ENCODE measurements at places on chromosomes 11 and 22. TPM values are rescaled to one million over a fixed set of nuclear protein-coding genes. Genes with fewer than 3 reads are reported as not detected.

GRCh38 chr11:107591378-107592230 lies 657 bp downstream of the ELMOD1 start:
- DNase-seq = no peak
- H3K4me1 ChIP-seq = peaks cover 9% of the 10 kb centered on the region
- no peaks in the 10 kb centered on the region for H3K36me3 ChIP-seq
- peaks cover 25% of the 10 kb centered on the region for H3K27me3 ChIP-seq

- H3K4me1 ChIP-seq = no peaks in the 10 kb centered on the region
- H3K27ac ChIP-seq = no peak overlapping the region
- H3K27me3 ChIP-seq = no peaks in the 10 kb centered on the region
- H3K4me3 ChIP-seq = no peak overlapping the region
- no peak for DNase-seq
Observed at GRCh38 chr11:78906566-78906965, 331.9 kb upstream of the NARS2 start.

GRCh38 chr22:46036558-46037408 lies 59.8 kb upstream of the WNT7B start:
- peaks cover 20% of the 10 kb centered on the region for H3K4me1 ChIP-seq
- H3K27me3 ChIP-seq = no peaks in the 10 kb centered on the region
- peak; percentile 27 for DNase-seq
- H3K27ac ChIP-seq = peak overlapping the region; percentile 89
- H3K36me3 ChIP-seq = no peaks in the 10 kb centered on the region

- no peaks in the 10 kb centered on the region for H3K36me3 ChIP-seq
- no peak for DNase-seq
- no peaks in the 10 kb centered on the region for H3K4me1 ChIP-seq
- H3K4me3 ChIP-seq = no peak overlapping the region
Observed at GRCh38 chr11:68106165-68106940, 14.8 kb downstream of the CHKA start.

DNA sequence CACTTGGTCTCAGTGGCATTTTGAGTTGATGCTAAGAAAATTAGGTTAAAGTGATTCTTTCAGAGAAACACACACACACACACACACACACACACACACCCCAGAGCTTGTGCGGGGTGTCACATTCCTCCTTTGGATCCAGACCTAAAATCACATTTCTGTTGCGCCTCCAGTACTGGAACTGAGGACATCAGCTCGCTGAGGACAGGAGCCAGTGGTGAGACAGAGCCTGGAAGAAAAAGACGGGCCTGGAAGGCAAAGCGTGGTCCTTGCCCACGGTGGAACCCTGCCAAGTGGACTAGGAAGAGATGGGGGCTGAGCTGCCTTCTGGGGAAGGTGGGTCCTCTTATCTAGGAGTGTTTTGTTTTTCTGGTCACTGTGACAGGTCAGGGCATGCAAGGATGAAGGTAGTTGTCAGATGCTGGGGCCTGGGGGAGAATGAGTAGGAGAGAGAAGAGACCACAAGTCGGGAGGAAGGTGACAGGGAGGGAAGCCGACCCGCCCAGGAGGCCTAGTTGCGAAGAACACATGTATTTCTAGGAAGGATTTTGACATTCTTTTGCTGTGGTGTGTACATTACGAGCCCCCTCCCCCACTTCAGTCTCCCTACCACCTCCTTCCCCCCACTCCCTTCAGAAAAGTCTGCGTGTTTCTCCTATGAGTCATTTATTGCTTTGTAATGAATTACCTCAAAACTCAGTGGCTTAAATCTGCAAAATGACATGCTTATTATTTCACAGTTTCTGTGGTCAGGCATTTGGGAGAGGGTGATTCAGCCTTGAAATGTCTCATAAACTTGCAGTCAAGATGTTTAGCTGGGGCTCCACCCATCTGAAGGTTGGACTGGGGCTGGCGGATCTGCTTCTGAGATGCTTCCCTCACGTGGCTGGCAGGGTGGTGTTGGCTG lies 4.8 kb upstream of the ELFN2 start:
- peaks cover 6% of the 10 kb centered on the region for H3K4me1 ChIP-seq
- H3K27ac ChIP-seq = no peak overlapping the region
- peaks cover 29% of the 10 kb centered on the region for H3K27me3 ChIP-seq

DNA sequence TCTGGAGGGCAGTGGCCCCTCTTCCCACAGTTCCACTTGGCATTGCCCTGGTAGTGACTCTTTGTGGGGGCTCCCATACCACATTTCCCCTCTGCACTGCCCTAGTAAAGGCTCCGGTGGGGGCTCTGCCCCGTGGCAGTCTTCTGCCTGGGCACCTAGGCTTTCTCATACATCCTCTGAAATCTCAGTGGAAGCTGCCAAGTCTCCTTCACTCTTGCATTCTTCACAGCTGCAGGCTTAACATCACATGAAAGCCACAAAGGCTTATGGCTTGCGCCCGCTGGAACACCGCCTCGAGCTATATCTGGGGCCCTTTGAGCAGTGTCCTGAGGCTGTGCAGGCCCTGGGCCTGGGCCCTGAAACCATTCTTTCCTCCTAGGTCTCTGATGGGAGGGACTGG lies 25.3 kb downstream of the PLEKHB1 start:
- H3K4me3 ChIP-seq = no peak overlapping the region
- DNase-seq = no peak
- H3K27me3 ChIP-seq = no peaks in the 10 kb centered on the region
- H3K27ac ChIP-seq = no peak overlapping the region
- H3K4me1 ChIP-seq = no peaks in the 10 kb centered on the region

- no peaks in the 10 kb centered on the region for H3K36me3 ChIP-seq
- no peak for DNase-seq
- no peak overlapping the region for H3K4me3 ChIP-seq
- H3K4me1 ChIP-seq = no peaks in the 10 kb centered on the region
- H3K27ac ChIP-seq = no peak overlapping the region
Observed at GRCh38 chr11:69041516-69041915, 7.2 kb upstream of the TPCN2 start.

DNA sequence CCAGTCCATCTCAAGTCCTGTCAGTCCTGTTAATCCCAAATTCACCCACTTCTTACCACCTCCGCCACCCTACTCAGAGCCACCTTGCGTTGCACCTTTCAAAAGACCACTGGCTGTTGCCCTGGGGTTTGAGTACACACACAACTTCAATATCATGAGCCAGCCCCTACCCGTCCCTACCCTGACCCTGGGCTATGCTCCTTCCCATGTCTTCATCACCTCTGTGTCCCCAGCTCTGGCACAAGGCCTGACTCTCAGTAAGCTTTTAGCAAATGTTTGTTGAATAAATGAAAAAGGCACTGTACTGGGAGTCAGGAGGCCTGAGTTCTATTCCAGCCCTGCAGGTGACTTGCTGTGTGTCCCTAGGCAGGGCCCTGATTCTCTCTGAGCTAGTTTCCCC lies 26.5 kb downstream of the OTOG start:
- H3K27ac ChIP-seq = no peak overlapping the region
- H3K27me3 ChIP-seq = no peaks in the 10 kb centered on the region
- no peaks in the 10 kb centered on the region for H3K36me3 ChIP-seq
- no peak for DNase-seq

- no peak overlapping the region for H3K27ac ChIP-seq
- H3K27me3 ChIP-seq = no peaks in the 10 kb centered on the region
- no peak for DNase-seq
Observed at GRCh38 chr11:72760539-72761405, 8.6 kb upstream of the ARAP1 start.

DNA sequence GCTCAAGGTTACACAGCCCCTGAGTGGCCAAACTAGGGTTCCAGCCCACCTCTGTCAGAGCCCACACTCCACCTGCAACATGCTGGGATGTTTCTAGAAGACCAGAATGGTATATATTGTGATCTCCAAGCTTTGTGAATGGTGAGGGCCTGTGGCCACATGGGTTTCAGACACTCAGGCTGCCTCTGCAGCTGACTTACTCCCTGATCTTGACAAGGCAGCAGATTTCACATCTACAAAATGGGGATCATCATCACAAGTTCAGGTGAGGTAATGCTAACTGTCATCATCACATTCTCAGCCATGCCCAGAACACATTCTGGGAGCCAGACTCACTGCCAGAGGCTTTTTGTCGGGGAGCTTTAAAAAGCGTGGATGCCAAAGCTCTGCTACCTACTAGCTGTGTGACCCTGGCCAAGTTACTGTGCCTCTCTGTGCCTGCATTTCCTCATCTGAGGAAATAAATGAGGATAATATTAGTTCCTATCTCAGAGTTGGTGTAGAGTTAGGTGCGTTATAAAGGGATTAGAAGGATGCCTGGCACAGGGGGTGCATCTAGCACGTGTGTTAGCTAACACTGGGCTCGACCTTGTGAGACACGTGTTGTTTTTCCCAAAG lies 24.9 kb upstream of the WNT11 start:
- no peak for DNase-seq
- H3K36me3 ChIP-seq = no peaks in the 10 kb centered on the region
- no peak overlapping the region for H3K27ac ChIP-seq
- peaks cover 40% of the 10 kb centered on the region for H3K4me1 ChIP-seq
- H3K27me3 ChIP-seq = no peaks in the 10 kb centered on the region

DNA sequence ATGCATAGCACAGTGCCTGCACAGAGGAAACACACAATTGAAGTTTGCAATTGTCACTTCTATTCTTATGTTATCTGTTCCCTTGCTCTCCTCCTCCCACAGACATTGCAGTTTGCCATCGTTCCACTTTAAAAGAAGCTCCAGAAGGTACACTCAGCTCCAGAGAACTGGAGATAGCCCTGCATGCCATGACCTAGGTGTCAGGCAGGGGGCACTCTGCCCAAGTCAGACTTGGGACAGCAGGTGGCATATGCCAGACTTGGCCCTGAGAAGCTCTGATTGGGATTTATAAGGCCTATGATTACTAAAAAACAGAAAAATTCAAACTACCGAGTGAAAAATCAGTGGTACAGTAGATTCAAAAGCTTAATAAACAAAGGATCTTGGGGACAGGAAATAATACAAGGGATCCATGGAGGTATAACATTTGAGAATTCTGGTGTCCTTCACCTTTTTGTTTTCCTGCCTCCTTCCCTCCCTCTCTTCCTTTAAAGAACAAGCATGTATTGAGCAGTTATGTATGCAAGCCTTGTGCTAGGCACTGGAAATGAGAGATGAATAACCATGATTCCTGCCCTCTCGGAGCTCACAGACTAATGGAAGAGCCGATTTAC lies 40.0 kb downstream of the TENM4 start:
- no peaks in the 10 kb centered on the region for H3K4me1 ChIP-seq
- H3K27ac ChIP-seq = no peak overlapping the region
- no peak overlapping the region for H3K4me3 ChIP-seq
- no peaks in the 10 kb centered on the region for H3K36me3 ChIP-seq
- DNase-seq = no peak
- H3K27me3 ChIP-seq = no peaks in the 10 kb centered on the region

- no peaks in the 10 kb centered on the region for H3K27me3 ChIP-seq
- H3K27ac ChIP-seq = no peak overlapping the region
- H3K4me1 ChIP-seq = no peaks in the 10 kb centered on the region
- no peaks in the 10 kb centered on the region for H3K36me3 ChIP-seq
Observed at GRCh38 chr11:39149214-39149613, 2310.2 kb downstream of the LRRC4C start.

DNA sequence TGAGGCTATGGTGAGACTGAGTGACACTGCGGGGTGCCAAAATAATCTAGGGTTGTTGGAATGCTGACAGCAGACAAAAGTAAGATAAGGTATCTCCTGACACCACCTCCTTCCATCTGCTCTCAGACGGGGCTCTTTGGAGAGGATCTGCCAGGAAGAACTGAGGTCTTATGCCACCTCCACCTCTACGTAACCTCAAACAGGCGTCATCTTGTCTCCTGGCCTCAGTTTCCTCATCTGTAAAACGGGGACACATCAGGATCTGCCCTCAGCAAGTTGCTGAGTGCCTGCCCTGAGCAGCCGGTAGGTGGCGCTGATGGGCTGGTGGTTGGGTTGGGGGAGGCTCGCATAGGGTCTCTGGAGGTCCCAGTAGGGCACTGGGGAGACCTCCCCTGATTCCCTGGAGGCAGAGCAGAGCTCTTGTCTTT lies 1.7 kb upstream of the MYEOV start:
- no peak overlapping the region for H3K27ac ChIP-seq
- DNase-seq = peak; percentile 40
- H3K4me3 ChIP-seq = no peak overlapping the region
- H3K27me3 ChIP-seq = no peaks in the 10 kb centered on the region
- H3K36me3 ChIP-seq = no peaks in the 10 kb centered on the region
- peaks cover 34% of the 10 kb centered on the region for H3K4me1 ChIP-seq

GRCh38 chr11:1518301-1518700 lies 31.7 kb upstream of the MOB2 start:
- H3K36me3 ChIP-seq = no peaks in the 10 kb centered on the region
- H3K27ac ChIP-seq = no peak overlapping the region
- peaks cover 31% of the 10 kb centered on the region for H3K4me1 ChIP-seq
- no peak for DNase-seq

- DNase-seq = no peak
- H3K4me1 ChIP-seq = no peaks in the 10 kb centered on the region
- no peak overlapping the region for H3K4me3 ChIP-seq
- H3K27ac ChIP-seq = no peak overlapping the region
- H3K27me3 ChIP-seq = no peaks in the 10 kb centered on the region
Observed at GRCh38 chr22:33806191-33806590, 114.1 kb downstream of the LARGE1 start.

GRCh38 chr22:23675502-23676415 lies 15.1 kb upstream of the RGL4 start:
- no peaks in the 10 kb centered on the region for H3K27me3 ChIP-seq
- no peak overlapping the region for H3K27ac ChIP-seq
- H3K4me1 ChIP-seq = no peaks in the 10 kb centered on the region
- no peak overlapping the region for H3K4me3 ChIP-seq
- DNase-seq = no peak

CRYBA4 gene
- total RNA-seq = not detected

C11orf21 gene
- 8.8 TPM for total RNA-seq

IL17REL gene
- 0.29 TPM for total RNA-seq

THOC5 gene
- 64.1 TPM for total RNA-seq

CELF1 gene
- total RNA-seq = 168 TPM

SPA17 gene
- total RNA-seq = 2.2 TPM

ABCG4 gene
- 0.18 TPM for total RNA-seq
